ENCODE measurements at places on chromosomes 6 and 20.

GRCh38 chr20:37915434-37915787 is 12.5 kb downstream of the VSTM2L start:
- no peak for DNase-seq

DNA sequence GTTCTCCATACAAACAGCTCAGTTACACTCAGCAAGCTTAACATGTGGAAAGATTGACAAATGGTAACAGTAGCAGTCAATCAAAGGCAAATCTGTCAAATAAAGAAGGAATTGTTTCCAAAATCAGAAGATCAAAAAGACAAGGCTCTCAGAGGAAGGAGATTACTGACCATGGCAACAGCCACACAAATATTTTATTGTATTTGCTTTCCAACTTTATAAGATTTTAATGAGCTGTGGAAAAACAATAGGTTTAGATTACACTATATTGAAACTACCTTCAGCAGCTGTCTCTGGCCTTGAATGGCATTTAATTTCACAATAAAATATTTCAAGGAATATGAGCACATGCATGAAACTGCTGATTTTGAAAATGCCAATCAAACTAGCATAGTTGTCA is 1143.9 kb upstream of the GJE1 start:
- DNase-seq: no peak

DNA sequence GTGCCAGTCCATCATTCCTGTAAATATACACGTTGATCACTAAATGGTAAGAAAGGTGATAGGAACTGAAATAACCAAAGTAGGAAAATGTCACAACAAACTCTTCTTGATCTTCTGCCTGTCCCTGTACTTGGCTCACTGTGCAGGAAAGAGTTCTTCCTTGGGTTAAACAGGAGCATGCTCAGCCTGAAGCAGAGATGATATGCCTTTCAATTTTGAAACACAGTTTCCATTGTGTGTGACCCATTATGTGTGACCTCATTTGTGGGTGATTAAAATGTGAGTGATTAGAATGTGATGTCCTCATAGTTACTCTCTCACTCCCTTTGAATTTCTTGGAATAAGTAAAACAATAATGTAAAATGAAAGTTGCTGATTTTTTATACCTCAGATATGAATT is 427.2 kb upstream of the AGPAT4 start:
- no peak for DNase-seq

GRCh38 chr6:89642956-89643355 is 4.4 kb upstream of the LYRM2 start:
- DNase-seq: no peak

- no peak for DNase-seq
Observed at GRCh38 chr6:117538615-117539014, 56.1 kb downstream of the DCBLD1 start.

DNA sequence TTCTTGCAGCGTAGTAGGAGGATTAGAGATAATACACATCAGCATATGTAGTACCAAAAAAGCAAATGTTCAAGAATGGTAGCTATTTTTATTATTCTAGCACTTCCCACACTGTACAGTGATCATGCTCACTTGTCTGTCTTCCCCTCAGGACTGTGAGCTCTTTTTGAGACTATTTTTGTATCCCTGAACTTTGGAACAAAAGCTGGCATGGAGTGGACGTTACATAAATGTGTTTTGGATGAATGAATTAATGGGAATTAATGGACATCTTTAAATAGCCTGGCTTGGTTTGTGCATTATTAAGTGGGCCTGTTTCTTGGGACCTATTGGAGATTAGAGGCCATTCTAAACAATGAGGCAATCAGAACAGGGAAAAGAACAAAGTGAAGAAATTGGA is 243.7 kb downstream of the CD83 start:
- DNase-seq: no peak

GRCh38 chr6:162887981-162888689 is 160.4 kb downstream of the PACRG start:
- no peak for DNase-seq

GRCh38 chr6:130000526-130001421 is 17.6 kb upstream of the L3MBTL3 start:
- DNase-seq: no peak

- DNase-seq: no peak
Observed at GRCh38 chr20:56453352-56453751, 15.1 kb upstream of the RTF2 start.

DNA sequence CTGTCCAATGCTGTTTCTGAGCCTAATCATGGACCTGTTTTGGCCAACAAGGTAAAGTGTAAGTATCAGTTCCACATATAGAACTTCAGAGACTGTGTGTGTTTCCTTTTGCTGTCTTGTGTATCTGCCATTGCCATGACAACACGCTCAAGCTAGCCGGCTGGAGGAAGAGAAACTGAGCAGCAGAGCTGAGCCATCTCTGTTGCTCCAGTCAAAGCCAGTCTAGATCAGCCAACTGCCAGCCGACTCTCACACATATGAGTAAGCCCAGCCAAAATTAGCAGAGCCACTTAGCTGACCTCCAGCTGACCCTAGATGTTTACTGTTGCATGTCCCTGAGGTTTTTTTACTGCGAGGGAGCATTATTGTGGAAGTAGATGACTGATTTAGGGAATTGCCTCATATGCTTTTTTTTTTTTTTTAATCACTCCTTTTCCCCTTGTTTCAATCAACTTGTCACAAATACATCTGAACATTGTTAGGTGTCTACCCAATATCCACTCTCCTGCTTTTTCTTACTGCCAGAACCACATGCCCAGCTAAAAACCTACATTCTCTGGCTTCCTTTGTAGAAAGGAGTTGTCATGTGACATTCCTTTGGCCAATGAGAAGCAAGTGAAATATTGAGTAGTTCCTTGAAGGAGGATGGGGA is 304.3 kb upstream of the SUPT3H start:
- no peak for DNase-seq

GRCh38 chr20:23920408-23921325 is 41.1 kb upstream of the CST5 start:
- DNase-seq: no peak

DNA sequence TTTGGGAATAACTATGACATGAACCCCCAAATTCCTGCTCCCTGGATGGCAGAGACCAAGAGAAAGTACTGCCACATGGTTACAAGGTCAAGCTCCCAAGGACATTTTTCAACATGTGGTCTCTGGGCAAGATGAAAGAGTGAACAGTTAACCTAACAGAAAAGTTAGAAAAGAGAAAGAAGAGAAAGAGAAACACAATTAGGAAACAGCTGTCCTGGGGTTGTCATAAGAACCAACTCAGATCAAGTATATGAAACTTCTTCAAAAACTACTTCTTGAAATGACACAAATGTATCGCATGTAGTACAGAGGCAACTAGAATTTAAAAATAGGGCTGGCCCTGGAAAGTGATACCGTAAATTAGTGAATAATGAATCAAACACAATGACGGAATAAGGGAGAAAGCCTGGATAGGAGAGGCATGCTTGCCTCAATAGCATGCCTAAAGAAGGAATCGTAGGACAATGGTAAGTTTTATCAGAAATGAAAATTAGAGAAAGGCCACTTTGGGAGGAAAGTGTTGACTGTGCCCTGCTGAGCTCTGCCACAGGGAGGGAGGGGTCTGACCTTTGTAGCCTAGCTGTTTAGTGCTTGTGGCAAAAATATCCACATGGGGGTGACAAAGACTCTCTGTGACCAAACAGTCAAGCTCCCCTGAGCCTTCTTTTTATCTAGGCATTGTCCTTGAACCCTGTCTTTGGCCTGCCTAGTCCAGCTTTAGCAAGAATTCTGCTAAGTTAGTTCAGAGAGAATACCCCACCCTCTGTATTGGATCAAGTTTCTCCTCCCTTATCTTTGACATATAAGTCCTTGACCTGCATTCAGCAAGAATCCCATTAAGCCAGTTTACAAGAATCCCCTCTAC is 4.3 kb upstream of the DCBLD1 start:
- DNase-seq: no peak

- no peak for DNase-seq
Observed at GRCh38 chr6:111113336-111114086, 26.2 kb downstream of the SLC16A10 start.

GRCh38 chr6:13367396-13367795 is 39.1 kb upstream of the TBC1D7 start:
- DNase-seq: no peak

DNA sequence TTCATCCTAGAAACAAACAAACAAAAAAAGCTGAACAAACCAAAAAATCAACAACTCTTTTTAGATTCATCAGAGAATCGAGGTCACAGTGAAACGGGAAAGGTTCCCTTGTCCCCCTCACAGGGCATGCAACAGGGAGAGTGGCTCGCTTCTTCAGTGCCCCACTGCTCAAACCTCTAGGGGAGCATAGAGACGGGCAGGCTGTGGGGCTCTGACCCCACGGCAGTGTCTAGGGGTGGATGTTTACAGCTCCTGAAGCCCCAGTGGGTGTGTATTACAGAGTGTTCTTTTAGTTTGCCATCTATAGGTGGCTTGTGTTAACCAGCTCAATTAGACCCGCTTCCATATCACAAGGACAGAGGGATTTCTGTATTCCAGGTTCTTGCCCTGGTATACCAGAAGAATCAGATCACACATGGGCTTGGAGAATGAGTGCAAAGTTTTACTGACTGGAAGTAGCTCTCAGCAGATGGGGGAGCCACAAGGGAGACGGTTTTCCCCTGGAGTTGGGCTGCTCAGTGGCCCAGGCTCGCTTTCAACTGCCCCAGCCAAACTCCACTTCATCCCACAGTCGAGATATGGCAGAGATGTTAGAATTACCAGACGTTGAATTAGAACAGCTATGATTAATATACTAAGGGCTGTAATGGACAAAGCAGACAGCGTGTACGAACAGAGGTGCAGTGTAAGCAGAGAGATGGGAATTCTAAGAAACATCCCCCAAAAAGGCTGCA is 192.6 kb upstream of the CST7 start:
- DNase-seq: no peak

- no peak for DNase-seq
Observed at GRCh38 chr6:98980819-98981218, 33.1 kb upstream of the FBXL4 start.

- no peak for DNase-seq
Observed at GRCh38 chr20:12395353-12395752, 477.7 kb downstream of the BTBD3 start.

- no peak for DNase-seq
Observed at GRCh38 chr20:61901392-61902220, 164.1 kb downstream of the TAF4 start.

GRCh38 chr6:21742238-21742660 is 148.7 kb downstream of the SOX4 start:
- DNase-seq: no peak

DNA sequence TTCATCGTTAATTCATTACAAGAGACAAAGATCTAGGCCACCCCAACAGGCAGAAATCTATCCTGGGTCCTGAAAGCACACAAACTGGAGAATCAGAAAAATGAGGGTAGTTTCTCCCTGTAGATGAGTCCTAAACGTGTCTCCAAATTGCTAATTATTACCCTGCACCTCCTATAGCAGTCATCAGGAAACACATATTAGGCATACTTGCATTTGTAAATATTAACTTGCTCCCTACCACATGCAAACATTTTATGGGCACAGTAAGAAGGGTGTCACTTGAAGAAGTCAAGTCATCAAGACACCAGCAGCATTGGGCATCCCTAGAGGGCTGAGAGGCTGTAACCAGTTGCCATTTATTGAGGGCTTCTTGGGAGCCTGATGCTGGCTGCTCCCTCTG is 17.9 kb upstream of the SIRPB1 start:
- no peak for DNase-seq

DNA sequence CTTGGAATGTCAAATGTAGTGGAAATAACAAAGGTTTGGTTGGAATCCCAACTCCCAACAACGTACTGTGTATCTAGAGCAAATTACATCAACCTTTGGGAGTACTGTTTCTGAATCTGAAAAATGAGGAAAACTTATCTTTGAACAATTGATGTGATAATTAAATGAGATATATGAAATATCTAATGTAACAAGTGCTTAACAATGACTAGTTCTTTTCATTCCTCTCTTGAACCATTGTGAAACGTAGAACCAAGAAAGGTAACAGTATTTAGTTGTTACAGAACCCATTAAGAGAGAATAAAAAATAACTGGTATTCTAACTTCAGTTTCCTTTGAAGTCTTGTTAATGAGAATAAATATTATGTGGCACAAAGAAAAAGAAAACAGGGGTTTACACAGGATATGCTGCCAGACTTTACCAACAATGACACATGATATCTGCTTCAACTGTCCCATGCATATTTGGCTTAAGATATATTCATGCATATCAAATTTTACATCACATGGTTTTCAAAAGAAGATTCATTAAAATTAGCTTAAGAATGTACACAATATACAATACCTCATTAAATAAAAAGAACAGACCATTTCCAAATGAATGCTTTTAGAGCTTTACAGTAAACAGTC is 111.8 kb downstream of the ATG5 start:
- no peak for DNase-seq

DNA sequence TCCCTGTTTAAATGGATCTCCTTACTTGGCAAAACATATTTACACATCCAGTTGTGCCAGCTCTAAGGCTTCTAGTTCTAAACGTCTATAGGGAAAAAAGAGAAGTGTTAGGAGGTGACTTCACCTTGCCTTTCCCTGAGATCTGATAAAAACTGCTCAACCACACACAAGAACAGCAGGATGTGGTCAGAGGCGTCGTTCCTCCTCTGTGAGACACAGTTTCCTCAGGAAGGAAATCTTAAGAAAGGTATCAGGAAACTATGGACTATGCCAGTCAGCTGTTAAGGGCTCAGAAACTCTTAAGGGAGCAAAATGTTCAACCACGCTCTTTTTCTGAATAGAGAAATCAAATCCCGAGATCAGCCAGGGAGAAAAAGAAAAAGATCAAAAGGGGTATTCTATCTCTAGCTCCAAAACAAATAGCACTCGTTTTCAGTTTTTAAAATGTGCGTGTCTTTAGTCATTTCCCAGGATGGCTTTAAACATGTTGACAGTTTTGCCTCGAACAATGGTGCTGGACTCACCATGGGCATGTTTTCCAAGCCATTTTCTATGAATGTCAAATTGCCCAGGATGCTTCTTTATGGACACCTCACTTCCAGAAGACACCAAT is 154.5 kb downstream of the HACE1 start:
- DNase-seq: no peak

DNA sequence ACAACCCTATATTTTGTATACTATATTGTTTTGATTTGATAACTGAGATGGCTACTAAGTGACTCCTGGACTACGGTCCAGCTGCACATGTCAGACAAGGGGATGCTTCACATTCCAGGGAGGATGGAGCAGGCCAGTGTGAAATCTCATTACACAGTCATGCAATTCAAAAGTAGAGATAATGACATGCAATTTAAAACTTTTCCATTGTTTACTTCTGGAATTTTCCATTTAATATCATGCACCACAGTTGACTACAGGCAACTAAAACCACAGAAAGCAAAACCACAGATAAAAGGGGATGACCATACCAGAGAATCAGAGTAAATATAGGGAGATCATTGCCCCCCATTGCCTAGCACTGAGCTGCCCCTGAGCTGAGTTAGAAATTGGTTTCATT is 366.4 kb downstream of the BTBD9 start:
- no peak for DNase-seq

- no peak for DNase-seq
Observed at GRCh38 chr6:6614096-6614982, 25.8 kb downstream of the LY86 start.
